ENCODE measurements at places on chromosomes 11 and 22.

- DNase-seq, result no peak
These were observed 239.5 kb downstream of the ST3GAL4 start for GRCh38 chr11:126594921-126595367.

GRCh38 chr11:36684840-36685801, 87.1 kb upstream of the RAG2 start:
- DNase-seq, result no peak

DNA sequence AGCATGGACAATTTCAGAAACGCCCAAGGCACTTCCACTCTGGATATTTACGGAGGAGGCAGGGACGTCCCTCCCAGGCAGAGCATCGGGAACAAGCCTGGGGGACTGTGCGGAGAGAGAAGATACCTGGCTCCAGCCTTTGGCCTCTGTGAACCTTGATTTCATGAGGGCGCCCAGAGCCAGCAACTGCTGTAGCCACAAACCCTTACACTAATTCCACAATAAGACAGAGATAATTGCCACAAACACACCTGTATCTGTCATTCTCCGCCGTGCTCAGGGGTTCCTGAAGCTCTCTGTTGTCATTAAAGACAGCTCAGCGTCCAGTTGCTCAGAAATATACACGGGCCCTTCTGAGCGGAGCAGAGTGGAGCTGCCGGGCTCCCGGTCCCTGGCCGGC, 1292.1 kb downstream of the TBC1D22A start:
- DNase-seq, result no peak

- peak; percentile 19 for DNase-seq
These were observed 4.6 kb upstream of the RANGAP1 start for GRCh38 chr22:41290262-41291221.

GRCh38 chr22:49444781-49445180, 382.9 kb downstream of the BRD1 start:
- no peak for DNase-seq

- no peak for DNase-seq
These were observed 35.6 kb upstream of the TH start for GRCh38 chr11:2207212-2207611.

DNA sequence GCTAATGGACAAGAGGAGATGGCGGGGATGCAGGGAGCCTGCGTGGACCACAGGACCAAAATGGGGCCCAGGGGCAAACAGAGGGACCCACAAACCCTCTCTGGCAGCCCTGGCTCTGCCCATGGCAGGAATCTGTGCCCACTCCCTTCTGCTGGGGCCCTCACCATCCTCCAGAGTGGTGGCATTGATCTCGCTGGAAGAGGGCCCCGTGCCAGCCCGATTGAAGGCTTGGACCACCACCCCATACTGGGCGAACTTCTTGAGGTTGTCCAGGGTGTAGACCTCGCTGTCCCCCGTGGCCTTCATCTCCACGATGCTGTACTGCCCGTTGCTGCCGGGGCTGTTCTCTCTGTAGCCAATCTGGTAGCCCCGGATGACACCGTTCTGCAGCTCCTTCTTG, 137.1 kb downstream of the CEP164 start:
- no peak for DNase-seq

GRCh38 chr11:10786451-10786850, 22.3 kb downstream of the EIF4G2 start:
- DNase-seq, result no peak

- no peak for DNase-seq
These were observed 10.0 kb upstream of the SCGB1D1 start for GRCh38 chr11:62179995-62180394.

DNA sequence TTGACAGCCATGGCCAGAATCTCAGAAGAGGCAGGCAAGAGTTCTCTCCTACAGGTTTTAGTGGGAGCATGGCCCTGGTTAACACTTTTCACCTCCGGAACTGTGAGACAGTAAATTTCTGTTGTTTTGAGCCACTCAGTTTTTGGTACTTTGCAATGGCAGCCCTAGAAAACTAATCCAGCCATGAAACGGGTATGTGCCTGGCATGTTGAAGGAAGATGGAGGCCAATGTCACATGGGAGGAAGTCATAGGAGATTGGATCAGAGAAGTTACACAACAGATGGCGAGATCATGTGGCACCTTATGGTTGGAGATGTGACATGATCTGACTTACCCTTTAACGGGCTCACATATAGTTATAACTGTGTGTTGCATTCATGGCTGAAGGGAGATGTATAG, 63.2 kb upstream of the EED start:
- DNase-seq, result no peak

- DNase-seq, result no peak
These were observed 149.7 kb downstream of the CTTN start for GRCh38 chr11:70547821-70548670.
